Activated naive CD8-positive, alpha-beta T cell treated with anti-CD3 and anti-CD28 coated beads for 36 hours (primary cell): ENCODE measurements at places on chromosomes 1 and 21. TPM values are rescaled to one million over a fixed set of nuclear protein-coding genes. Genes with fewer than 3 reads are reported as not detected.

The ZBTB8A gene
- total RNA-seq = 0.24 TPM

The VHLL gene
- total RNA-seq = not detected

The WLS gene
- not detected for total RNA-seq

The RIPK4 gene
- 0.62 TPM for total RNA-seq

The HCN3 gene
- total RNA-seq = 1.5 TPM

The HNRNPU gene
- 639 TPM for total RNA-seq

The GRIK1 gene
- total RNA-seq = not detected

The LRRC52 gene
- total RNA-seq = not detected

The GSTM5 gene
- total RNA-seq = 0.06 TPM

The CRNN gene
- not detected for total RNA-seq

The PCSK9 gene
- total RNA-seq = not detected

The NHLH1 gene
- 0.34 TPM for total RNA-seq

The CELA3A gene
- not detected for total RNA-seq

The LMX1A gene
- not detected for total RNA-seq

The PI4KB gene
- 49.4 TPM for total RNA-seq

The CRYZ gene
- total RNA-seq = 10.7 TPM
